ENCODE measurements at places on chromosomes 11 and 22. TPM values are rescaled to one million over a fixed set of nuclear protein-coding genes. Genes with fewer than 3 reads are reported as not detected.
A peak's percentile ranks its signal among the peaks of the same experiment; 100 is the strongest.

DENND6B gene
- total RNA-seq = 1.4 TPM

GGA1 gene
- total RNA-seq = 28.5 TPM

HEPHL1 gene
- not detected for total RNA-seq

TSGA10IP gene
- total RNA-seq = not detected

GRCh38 chr11:13215149-13215548 lies 62.4 kb upstream of the BMAL1 start:
- DNase-seq = no peak

CYB5R2 gene
- total RNA-seq = 1.2 TPM

GRCh38 chr11:57566005-57566904 lies 1.2 kb downstream of the UBE2L6 start:
- no peak for DNase-seq

ALKBH8 gene
- 6.8 TPM for total RNA-seq

DNA sequence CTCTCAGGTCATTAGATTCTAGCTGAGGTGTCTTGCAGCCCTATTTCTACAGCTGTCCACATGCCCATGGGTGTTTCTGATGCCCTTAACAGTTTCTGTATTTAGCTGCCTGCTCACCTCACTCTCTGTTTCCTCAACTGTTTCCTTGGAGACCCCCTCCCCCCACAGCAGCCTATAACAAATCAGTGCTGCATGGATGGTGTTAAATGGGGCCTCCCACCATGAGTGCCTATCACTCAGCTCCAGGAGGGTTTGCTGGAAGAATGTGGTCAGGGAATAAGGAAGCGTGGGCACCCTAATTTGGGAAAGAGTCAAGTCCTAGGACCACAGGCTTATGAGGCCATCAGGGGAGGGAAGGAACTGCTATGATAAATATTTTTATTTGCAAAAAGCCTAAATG lies 8.6 kb downstream of the KLHL35 start:
- no peak for DNase-seq

DNA sequence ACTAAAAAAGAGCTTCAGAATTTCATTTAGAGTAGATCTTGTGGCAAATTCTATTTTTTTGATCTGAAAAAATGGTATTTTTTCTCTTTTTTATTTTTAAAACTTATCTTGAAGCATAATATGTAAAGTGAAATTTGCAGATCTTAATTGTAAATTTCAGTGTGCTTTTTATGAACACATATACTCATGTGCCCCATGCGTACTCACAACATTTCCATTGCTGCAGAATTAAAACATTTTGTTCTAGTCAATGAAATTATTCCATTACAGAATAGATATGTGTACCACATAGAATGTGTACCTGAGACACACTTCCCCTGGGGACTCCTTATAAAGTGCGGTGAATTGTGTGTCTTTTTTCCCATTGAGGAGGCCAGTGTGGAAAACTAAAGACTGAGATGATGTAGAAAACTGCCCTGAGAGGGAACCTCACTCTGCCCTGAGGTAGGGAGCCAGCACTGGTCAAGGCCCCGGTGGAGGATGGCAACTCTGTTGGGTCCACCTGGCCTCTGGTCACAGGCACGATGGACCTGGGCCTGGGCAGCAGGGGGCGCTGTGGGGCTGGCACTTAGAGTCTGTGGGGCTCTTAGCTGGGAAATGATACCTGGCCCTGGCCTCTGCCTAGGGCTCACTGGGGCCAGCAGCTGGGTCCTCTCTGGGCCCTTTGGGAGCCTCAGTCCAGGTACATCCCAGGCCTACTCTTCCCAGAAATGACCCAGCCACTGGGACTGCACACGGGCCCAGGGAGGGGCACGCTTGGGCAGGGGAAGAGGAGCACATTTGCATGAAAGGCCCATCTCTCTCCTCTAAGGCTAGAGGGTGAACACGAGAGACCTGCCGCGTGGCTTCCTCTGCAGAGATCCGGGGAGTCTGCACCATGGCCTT lies 77.9 kb upstream of the TOP3B start:
- DNase-seq = peak; percentile 68

SCGB1A1 gene
- total RNA-seq = not detected

DNA sequence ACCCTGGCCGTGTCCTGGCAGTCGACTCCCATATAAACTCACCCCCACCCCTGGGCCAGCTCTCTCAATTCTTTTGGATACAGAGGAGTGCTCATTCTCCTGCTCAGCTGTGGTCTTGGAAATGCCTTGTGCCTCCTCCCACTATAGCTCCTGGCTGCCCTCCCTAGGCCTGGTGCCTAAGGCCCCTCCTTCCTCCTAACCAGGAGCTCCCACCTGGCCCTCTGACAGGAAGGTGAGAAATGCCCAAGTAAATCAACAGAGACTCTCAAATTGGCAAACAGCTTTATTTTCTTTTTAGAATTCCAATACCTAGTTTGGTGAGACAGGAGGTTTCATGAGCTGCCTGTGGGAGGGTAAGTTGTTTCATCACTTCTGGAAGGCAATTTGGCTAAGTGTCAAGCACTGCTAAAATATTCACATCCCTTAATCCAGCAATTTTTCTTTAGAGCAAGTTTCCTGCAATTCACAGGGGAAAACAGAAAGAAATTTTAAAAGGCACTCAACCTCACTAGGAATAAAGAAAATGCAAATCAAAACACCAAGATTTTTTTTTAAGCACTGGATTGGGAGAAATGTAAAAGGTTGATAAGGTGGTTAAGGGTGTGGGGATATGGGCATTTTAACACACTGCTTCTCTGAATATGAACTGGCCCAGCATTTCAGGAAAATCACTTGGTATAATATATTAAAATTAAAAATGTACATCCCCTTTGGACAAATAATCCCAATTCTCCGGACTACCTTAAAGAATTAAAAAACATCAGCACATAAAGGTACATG lies 209.7 kb upstream of the ARHGAP20 start:
- DNase-seq = peak; percentile 25

DNA sequence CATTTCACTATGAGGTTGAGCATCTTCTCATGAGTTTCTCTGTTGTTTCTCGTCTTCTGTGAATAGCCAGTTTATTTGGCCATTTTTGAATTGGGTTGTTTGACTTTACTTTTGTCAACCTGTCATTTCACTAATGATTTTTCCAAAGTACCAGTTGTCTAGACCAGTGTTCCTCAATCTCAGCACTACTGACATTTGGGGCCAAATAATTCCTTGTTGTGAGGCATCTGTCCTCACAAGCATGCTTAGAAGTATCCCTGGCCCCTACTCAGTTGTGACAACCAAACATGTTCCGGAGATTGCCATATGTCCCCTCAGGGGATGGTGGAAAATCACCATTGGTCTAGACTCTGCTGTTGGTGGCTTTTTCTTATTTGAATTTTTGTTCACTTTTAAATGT lies 87.7 kb upstream of the GNAZ start:
- no peak for DNase-seq

VSIG2 gene
- total RNA-seq = 1.1 TPM

- no peak for DNase-seq
Observed at GRCh38 chr11:17314232-17314547, 37.4 kb upstream of the NCR3LG1 start.

CDC42BPG gene
- total RNA-seq = 0.40 TPM

DNA sequence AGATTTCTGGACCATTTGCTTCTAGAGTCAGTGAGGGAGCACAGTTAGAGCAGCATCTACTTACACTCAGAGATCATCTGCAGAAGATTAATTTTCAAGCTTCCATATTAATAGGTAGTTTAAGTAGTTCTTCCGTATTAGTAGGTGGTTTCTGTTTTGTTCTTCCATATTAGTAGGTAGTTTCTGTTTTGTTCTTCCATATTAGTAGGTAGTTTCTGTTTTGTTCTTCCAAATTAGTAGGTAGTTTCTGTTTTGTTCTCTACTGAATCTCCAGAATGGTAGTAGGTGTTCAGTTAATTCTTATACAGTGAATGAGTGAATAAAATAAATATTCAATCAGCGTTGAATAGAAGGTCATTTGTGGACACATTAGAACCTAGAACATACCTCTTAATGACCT lies 175.7 kb downstream of the TMEM135 start:
- DNase-seq = no peak

TRIM66 gene
- total RNA-seq = 2.6 TPM
